ENCODE measurements at places on chromosomes 5 and 9.

GRCh38 chr9:124259158-124259808, 1.5 kb downstream of the NEK6 start:
- no peak for DNase-seq

- no peak for DNase-seq
Measured at GRCh38 chr5:127849891-127850290, 146.7 kb downstream of the CCDC192 start.

- DNase-seq: no peak
Measured at GRCh38 chr5:178331491-178331996, 98.9 kb upstream of the PHYKPL start.

DNA sequence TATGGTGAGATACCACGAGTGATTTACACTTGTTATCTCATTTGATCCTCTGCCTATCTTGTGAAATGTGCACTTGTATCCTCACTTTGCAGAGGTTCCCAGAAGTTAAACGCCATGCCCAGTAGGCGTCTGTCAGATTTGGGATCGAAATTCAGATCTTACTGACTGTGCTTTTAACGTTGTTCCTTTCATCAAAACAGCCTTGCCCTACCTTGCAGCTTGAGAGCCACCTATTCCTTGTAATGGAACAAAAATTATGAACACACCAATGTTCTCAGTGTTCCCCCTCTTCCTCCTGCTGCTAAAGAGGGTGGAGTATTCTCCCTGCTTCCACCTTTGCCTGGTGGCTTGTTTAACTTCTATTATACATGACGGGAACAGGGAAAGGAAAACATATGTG, 257.0 kb downstream of the MSX2 start:
- DNase-seq: no peak

GRCh38 chr9:106451223-106451622, 411.7 kb upstream of the ZNF462 start:
- no peak for DNase-seq

DNA sequence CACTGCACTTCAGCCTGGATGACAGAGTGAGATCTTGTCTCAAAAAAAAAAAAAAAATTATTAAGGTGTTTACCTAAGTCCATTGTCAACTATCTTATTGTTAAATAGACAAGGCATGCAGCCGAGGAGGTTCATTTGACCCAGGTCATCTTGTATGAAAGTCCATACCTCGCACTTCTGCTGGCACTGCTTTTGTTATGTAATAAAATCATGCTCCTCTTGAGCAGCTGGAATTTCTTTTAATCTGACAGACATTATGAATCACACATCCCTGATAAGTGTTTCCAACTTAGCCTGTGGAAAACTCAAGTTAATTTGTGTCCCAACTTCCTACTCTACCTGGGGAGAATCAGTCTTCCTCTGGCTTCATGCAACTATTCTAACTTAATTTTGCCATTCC, 315.6 kb upstream of the KLF4 start:
- DNase-seq: no peak

GRCh38 chr5:67983251-67984110, 232.1 kb upstream of the PIK3R1 start:
- no peak for DNase-seq

GRCh38 chr5:110544603-110545002, 181.9 kb downstream of the TMEM232 start:
- DNase-seq: no peak

DNA sequence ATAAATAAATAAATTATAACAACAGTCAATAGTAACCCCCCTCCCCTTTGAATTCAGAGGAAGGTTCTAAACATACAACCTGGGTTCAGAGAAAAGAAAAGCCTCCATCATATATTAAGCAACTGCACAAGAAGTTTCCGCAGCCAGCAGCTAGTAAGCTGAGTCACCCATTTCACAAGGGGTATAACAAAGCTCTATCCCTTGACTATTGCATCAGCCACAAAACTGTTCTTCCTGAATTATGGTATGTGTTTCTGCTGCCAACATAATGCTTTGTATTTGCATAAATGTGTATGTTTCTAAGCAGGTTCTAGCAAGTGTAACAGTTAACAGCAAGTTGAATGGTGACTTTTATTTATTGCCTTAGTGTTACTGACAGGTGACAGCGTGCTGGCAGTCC, 6.8 kb upstream of the CEP120 start:
- no peak for DNase-seq

DNA sequence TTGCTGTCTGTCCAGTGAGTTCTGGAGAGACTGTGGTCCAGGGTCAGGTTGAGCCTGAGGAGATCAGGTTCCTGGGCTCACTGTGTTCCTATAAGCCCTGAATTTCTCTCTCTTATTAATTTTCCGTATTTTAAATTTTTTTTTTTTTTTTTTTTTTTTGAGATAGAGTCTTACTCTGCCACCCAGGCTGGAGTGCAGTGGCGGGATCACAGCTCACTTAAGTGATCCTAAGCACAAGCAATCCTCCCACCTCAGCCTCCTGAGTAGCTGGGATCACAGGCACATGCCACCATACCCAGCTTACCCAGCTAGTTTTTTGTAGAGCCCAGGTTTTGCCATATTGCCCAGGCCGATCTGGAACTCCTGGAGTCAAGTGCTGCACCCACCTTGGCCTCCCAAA, 22.5 kb downstream of the NDST1 start:
- DNase-seq: no peak

GRCh38 chr5:139575751-139576150, 14.6 kb downstream of the UBE2D2 start:
- DNase-seq: no peak

DNA sequence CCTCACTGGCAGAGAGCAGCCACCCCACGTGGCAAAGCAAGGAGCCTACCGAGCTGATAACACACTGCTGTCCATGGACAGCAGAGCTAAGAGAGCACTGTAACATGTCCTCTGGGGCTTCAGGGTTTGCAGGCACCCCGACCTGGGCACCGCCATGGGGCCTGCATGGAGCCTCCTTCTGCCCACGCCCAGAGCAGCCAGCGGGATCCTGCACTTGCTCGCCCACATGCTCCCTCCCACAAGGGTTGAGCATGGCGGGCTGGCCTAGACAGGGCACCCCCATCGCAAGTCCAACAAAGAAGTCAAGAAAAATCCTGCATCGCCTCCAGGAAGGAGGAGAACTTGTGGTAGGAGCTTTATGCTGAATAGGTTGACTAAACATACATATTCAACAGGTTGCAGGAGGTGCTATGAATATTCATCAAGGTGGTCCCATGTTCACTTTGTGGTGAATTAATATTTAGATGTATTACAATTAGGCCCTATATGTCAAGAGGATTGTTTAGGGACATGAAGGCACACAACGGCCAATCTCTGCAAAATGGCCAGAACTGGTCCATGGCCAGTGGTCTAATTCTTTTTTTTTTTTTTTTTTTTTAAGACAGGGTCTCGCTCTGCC, 3.8 kb upstream of the MIGA2 start:
- DNase-seq: no peak

DNA sequence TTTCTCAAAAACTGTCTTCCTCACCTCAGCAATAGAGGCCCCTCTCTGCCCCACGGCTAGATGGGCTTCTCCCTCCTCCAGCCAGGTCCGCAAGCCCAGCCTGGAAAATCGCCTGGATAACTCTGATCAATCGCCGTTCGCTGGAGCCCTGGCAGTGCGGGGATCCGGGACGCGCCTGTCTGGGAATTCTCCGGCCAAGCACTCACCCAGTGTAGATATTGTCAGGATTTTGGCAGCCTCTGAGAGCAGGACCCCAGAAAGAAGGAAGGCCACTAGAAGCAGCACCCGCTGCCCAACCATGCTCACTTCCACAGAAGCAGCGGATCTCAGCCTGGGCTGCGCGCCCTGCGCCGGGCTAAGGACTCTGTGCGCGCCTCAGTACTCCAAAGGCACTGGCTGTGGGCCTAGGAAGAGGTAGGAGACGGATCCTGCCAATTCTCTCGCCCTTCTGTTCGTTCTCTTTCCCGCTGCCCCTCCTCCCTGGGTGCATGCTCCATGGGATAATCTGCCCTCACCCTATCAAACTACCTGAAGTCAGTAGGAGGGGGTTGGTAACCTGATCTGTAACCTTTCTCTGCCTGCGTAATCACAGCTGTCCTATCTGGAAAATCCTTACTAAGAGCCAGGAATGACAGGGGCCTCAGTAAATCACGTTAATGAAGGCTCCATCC, at the start of gene UGT3A1:
Gene UGT3A1 (minus strand): TSS at position 450 of the 671 bp plus-strand sequence. CDS start 150 bp downstream, at position 300.
- peak; percentile 72 for DNase-seq

- DNase-seq: no peak
Measured at GRCh38 chr5:168892618-168893186, 313.5 kb upstream of the PANK3 start.

DNA sequence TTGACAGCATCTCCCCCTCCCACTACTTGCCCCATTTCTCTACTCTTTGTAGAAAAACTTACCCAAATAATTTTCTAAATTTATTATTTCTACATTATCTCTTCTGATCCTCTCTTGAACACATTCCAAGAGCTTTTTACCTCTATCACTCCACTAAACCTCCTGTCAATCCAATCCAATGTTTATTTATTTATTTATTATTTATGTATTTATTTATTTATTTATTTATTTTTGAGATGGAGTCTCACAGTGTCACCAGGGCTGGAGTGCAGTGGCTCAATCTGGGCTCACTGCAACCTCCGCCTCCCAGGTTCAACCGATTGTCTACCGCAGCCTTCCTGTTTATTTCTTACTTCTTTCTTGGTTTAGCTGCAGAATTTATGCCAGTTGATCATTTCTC, 178.5 kb upstream of the GAS1 start:
- DNase-seq: no peak

DNA sequence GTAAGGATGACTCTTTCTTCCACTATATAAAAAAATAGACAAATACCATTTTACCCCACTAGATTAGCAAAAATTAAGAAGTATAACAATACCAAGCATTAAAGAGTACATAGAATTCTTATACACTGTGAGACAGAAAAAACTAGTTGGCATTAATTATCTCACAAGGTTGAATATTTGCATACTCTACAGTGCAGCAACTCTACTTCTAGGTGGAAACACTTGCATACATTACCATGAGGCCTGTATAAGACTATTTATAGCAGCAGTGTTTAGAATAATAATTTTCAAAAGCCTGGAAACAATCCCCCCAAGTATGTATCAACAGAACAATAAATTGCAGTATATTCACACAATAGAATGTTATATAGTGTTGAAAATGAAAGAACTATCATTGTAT, 19.0 kb upstream of the PURA start:
- DNase-seq: no peak

DNA sequence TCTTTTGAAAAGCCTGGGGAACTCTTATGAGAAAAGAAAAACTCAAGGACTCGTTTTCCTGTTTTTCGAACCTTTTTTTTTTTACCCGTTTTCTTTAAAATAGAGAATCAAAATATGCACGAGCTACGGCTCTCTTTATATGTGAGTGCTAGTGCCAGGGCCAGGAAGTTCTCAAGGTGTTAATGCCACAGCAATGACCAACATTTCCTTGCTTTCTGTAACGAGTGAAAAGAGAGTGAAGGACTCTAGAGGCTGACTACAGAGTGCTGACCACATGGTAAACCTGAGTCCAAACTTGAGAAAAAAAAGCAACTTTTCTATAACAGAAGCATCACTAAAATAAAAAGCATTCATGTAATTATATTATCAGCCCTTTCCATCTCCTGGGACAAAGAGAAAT, 102.2 kb upstream of the SLC28A3 start:
- DNase-seq: no peak

DNA sequence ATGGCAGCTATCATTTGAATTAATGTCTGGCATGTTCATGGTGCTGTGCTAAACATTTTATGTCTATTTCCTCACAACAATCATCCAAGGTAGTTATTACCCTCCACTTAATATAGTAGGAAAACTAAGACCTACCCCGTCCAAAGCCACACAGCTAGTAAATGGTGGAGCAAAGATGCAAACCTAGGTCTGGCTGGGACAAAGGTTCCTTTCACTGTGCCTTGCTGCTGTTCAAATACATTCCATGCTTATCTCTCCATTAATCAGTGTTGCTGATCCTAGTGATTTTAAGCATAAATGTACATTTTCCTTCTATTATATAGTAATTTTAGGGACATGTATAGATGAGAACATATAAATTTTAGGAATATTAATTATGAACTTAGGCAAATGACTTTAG, 38.7 kb downstream of the CCDC125 start:
- no peak for DNase-seq

DNA sequence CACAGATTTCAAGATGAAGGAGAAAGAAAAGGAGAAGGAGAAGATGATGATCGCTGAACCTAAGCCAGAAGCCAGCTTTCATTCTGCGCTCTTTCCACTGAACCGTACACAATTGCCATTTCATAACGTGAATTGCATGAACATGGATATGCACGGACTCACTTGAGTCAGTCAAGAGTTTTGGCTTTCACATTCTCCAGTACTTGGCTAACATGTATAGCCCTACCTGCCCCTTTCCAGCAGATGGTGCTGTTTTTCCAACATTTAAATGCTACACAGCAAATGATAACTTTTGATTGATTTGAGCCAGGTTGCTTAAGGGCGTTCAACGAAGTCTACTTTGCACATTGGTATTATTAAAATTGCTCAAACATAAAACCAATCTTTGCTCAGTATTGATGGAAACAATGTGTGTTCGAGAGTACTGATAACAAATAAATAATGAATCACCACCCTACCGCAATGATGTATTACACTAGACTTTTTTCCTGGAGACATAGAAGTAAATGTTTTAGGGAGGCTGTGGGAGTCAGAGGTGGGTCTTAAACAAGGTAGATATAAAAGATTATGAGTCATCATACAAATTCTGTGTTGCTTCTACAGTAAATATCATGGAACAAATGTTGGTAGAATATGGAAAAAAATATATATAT, 196.4 kb downstream of the TRPM3 start:
- DNase-seq: peak; percentile 27
